ENCODE measurements at places on chromosomes 2 and 18. TPM values are rescaled to one million over a fixed set of nuclear protein-coding genes. Genes with fewer than 3 reads are reported as not detected.

GRCh38 chr2:68925295-68925896 is 27.3 kb downstream of the GKN2 start:
- no peak for DNase-seq

GRCh38 chr2:237665713-237666143 is 38.3 kb downstream of the LRRFIP1 start:
- DNase-seq: no peak

GRCh38 chr2:24088821-24089359 is 4.3 kb upstream of the TP53I3 start:
- DNase-seq: no peak

- DNase-seq: no peak
Measured at GRCh38 chr18:55543130-55543704, 44.8 kb downstream of the TCF4 start.

DNA sequence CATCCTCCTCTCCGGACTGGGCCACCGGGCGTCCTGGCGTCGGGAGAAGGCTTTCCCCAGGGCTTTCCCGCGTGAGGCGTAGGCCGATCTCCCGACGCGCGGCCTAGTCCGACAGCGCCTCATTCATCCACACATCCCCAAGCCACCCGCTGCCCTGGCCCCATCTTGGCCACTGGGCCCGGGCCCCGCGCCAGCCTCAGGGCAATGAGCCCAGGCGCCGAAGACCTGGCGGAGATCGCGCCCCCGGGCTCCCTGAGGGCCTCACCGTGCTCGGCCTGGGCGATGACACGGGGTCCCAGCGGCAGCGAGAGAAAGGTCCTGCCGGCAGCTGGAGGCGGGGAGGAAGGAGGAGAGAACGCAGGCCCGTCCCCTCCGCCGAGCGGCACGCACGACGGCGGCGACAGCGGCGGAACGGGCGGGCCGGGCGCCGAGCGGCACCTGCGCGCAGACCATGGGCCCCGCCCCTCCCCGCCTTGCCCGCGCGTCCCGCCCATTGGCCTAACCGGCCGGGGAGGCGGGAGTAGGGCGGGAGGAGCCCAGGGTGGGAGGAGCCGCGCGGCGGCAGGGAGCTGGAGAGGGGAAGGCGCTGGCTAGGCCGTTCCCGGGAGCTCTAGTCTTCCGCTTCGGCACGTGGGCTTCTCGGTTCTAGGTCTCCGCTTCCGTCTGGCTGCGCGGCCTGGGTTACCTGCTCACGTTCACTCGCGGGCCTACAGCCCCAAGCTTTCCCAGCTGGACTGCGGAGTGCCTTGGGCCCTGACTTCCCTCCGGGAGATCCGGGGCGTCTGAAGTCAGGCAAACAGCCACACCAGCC is at the start of gene OLA1:
OLA1 (minus strand) TSS at position 346 of the 811 bp plus-strand sequence. CDS start 1,717 bp downstream, outside the sequence.
- DNase-seq: peak; percentile 79

GRCh38 chr2:238915196-238915595 is 67.3 kb downstream of the TWIST2 start:
- no peak for DNase-seq

The NLRC4 gene
- total RNA-seq: 2.8 TPM

- no peak for DNase-seq
Measured at GRCh38 chr18:74942319-74942910, 266.5 kb downstream of the PTGR3 start.

DNA sequence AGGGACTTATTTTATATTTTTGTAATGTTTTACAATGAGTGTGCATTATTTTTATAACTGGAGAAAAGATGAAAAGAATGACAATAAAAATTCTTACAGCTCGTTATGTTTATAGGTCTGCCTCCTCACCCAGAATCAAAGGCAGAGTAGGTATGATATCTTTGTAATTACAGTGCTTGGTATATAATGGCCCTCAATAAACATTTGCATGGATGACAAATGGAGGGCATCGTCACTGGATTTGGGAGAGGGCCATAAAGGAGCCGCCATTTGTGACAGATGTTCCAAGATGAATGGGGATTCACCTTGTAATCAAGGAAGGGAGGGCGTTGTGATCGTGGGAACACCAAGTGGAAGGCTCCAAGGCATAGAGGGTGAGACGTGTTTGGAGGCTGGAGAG is 22.6 kb upstream of the GIGYF2 start:
- DNase-seq: no peak

The RETREG2 gene
- 73.9 TPM for total RNA-seq

GRCh38 chr2:170411660-170412059 is 233.7 kb downstream of the MYO3B start:
- DNase-seq: no peak

The ZNF385B gene
- 0.74 TPM for total RNA-seq

GRCh38 chr2:101114268-101114783 is 36.9 kb downstream of the TBC1D8 start:
- no peak for DNase-seq

DNA sequence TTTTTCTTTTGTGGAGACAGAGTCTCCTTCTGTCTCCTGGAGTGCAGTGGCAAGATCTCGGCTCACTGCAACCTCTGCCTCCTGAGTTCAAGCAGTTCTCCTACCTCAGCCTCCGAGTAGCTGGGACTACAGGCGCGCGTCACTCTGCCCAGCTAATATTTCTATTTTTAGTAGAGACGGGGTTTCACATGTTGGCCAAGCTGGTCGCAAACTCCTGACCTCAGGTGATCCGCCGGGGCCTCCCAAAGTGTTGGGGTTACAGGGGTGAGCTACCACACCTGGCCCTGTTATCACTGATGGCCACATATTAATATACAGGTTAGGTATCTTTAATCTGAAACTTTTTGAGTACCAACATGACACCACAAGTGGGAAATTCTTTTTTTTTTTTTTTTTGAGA is 3.4 kb downstream of the MRPL35 start:
- no peak for DNase-seq

DNA sequence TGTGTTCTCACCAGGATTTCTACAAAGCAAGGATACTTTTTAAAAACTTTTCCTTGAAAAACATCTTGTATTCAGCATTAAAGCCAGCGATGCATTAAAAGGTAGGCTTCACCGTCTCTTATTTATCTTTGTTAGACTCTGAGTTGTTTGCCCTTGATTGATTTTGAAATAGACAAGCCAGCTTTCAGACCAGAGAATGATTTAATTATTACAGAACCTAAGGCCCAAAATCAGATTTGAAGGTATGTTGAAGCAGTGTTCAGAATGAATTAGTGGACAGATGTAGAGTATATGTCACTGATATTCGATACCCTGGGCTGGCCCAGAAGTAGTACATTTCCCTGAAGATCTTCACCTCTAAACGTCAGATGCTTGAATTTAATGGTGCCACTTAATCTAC is 136.4 kb downstream of the THSD7B start:
- no peak for DNase-seq

- no peak for DNase-seq
Measured at GRCh38 chr18:51398104-51398503, 200.6 kb upstream of the MEX3C start.

GRCh38 chr2:32902986-32903385 is 43.8 kb upstream of the LTBP1 start:
- no peak for DNase-seq

The TEKT4 gene
- total RNA-seq: not detected

- DNase-seq: no peak
Measured at GRCh38 chr2:154710685-154711084, 12.2 kb downstream of the KCNJ3 start.

GRCh38 chr2:231530099-231531011 is at the start of gene NMUR1:
Gene NMUR1 (minus strand): TSS chr2:231530445. CDS start chr2:231530361, 84 bp downstream.
- DNase-seq: peak; percentile 42

DNA sequence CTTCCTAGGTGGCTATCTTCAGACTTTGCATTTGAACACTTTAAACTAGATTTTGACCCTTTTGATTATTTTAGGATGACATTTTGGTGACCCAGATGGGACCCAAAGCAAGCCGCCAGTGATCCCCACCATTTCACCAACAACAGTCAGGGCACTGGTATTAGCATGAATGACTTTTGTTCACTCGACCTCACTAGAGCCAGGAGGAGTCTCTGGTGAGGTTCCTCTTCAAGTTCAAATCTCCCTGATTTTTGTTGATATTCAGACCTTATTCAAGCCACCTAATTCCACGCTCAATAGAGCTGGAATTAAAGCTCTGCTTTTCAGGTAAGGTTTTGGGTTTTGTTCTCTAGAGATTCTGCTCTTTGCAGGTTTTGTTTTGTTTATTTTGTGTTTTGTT is 202.3 kb downstream of the MREG start:
- no peak for DNase-seq

The USP40 gene
- 38.4 TPM for total RNA-seq

DNA sequence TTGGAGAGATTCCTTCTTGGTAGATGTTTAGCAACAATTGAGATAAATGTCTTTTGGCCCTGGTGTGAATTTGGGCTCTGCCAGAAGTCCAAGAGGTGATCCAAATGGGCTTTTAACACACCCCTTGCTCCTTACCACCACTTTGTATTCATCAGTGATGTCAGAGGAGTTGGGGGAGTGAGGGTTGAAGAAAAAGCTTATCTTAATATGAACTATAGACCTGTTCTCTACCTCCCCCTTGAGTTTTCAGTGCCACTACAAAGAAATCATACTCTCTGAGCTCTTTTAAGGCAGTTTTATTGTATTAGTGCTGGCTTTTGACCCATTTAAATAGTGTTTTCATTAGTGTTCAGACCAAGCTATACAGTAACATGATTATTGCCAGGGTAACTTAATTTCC is 229.1 kb downstream of the PHLPP1 start:
- DNase-seq: no peak

The ADRA2B gene
- 9.8 TPM for total RNA-seq

GRCh38 chr2:191150230-191150599 is 579 bp downstream of the STAT4 start:
- no peak for DNase-seq

- DNase-seq: no peak
Measured at GRCh38 chr2:45469314-45470099, 141.6 kb downstream of the SRBD1 start.

- DNase-seq: no peak
Measured at GRCh38 chr2:226680719-226681118, 118.9 kb downstream of the IRS1 start.

GRCh38 chr18:7021994-7022840 is 95.4 kb downstream of the LAMA1 start:
- no peak for DNase-seq

- no peak for DNase-seq
Measured at GRCh38 chr2:115913921-115914320, 1471.5 kb downstream of the DPP10 start.

DNA sequence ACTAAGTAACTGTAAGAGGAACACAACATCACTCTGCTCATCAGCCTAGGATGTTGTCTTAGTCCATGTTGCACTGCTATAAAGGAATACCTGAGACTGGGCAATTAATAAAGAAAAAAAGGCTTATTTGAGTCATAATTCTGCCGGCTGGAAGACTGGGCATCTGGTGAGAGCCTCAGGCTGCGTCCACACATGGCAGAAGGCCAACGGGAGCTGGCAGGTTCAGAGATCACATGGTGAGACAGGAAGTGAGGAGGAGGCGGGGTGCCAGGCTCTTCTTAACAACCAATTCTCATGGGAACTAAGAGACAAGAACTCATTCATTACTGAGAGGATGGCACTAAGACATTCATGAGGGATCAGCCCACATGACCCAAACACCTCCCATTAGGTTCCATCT is 46.8 kb downstream of the EPG5 start:
- DNase-seq: peak; percentile 44

The ASTL gene
- total RNA-seq: 0.84 TPM

The MITD1 gene
- total RNA-seq: 18.5 TPM

- DNase-seq: no peak
Measured at GRCh38 chr2:7725171-7725849, 808.1 kb downstream of the RNF144A start.

GRCh38 chr18:57207124-57207916 is 60.4 kb downstream of the BOD1L2 start:
- no peak for DNase-seq

The NT5DC4 gene
- total RNA-seq: not detected

GRCh38 chr2:8408560-8409460 is 273.0 kb upstream of the ID2 start:
- no peak for DNase-seq

DNA sequence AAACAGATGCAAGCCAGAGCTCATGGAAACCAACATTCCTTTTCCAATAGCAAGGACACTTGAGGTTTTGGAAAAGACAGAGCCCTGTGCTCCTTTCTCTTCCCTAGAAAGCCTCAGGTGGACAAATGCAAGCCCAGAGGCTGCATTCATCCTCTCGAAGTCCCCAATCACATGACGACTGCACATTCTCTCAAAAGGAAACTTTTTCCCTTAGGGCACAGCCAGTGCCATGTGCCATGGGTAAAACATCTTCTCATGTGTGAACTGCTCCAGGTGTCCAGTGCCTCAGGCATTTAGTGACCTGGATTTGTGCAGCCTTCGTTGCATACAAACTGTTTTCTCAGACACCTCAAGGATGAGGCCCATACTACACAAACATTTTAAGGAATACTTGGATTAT is 140.7 kb downstream of the LAMA1 start:
- no peak for DNase-seq

DNA sequence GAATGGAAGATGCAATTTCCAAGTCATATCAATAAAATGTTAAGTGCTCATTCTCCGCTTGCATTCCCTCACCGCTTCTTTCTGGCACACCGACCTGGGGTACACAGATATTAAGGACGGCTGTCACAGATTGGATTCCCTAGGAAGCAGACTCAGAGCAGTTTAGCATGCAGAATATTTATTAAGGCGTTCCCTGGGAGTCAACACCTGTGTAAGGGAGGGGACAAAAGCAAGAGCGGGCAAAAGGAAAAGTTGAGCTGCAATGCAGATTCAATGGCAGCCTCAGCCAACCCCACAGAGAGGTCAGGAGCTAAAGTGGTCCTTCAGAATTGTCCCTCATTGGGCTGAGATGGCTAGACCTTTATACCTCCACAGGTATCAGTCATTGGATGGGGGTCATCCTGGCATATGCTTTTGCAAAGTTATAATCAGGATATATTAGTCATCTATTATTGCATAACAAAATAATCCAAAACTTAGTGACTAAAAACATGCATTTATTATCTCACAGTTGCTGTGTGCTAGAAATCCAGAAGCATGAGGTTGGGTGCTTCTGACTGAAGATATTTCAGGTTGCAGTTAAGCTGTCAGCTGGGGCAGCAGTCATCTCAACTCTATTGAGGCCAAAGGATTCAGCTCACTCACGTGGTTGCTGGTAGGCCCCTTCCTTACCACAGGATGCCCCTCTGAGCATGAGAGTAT is 27.0 kb upstream of the INO80D start:
- no peak for DNase-seq

GRCh38 chr2:98472961-98473746 is 28.5 kb downstream of the INPP4A start:
- no peak for DNase-seq

DNA sequence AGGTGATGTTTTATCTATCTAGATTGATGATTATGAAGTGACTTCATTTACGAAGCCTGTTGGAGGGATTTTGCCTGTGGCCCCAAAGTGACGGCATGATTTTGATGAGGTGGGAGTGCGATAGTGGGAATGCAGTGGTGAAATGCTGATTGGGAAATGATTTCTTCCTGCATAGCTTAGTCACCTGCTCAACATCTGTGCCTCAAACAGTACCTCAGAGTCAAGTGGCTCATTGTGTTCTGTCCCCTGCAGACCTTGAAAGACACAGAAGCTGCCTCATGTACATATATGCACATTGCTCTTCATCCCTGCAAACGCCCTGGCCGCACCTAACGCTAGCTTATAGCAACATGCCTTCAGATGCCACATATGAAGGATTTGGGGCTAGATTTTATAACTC is 201.2 kb downstream of the TPGS2 start:
- no peak for DNase-seq
